ENCODE measurements at places on chromosomes 1 and 21.

- DNase-seq: no peak
Measured at GRCh38 chr21:26082549-26082948, 88.0 kb downstream of the APP start.

DNA sequence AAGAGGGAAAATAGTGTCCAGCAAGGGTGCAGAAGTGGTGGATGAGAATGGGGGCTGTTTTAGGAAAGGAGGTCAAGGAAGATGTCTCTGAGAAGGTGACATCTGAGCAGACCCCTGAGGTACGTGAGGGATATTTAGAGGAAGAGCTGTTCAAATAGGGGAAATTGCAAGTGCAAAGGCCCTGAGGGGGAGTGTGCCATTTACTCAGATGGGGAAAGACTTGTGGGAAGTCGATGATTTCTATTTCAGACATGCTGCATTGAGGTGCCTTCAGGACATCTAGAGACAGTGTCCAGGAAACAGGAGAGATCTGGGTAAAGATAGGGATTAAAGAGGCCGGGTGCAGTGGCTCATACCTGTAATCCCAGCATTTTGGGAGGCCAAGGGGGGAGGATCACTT lies 10.4 kb upstream of the ADGRB2 start:
- no peak for DNase-seq

DNA sequence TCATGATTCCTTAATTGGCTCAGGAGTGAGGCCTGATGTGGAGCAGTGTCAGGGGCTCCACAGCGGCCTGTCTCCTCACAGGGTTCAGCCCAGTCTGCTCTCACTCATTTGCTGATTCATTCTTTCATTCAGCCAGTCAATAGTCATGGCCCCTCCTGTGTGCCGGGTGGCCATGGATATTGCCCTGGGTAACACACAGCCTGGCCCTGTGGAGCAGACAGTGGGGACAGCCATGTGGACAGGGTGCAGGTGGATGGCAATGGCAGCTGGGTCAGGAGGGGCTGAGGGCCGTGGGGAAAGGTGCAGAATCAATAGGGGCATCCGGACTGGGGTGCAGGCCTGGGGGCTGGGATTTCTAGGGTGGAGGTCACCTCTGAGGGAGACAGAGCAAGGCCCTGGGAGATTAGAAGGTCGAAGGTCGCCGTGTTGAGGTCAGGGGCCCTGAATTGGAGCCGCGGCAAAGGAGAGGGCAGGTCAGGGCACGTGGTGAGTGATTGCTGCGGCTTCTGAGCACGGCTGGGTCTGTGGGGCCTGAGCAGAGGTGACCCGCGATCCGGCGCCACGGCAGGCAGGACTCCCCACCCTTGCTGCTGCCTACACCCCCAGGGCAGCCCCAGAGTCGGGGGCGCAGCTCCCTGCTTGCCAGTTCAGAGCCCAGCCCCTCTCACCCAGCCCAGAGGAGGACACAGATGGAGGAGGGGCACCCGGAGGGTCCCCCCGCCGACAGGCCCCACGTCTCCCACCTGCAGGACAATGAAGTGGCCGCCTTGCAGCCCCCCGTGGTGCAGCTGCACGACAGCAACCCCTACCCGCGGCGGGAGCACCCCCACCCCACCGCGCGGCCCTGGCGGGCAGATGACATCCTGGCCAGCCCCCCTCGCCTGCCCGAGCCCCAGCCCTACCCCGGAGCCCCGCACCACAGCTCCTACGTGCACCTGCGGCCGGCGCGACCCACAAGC lies 33.4 kb downstream of the SLC19A1 start:
- DNase-seq: no peak

DNA sequence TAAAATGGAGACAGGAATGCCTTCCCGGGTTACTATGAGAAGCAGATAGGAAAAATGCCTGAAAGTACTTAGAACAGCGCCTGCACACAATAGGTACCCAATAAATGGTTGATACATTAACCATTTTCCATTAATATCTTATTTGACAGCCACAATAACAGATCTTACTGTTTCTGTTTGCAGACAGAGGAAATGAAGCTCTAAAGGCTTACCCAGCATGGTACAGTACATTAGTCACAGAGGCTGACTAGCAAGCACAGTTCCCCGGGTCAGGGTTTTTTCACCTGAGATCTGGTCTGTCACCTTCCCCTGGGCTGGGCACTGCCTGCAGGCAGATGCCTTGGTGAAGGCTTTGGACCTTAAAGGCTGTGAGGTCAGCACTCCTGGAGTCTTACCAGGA lies 2.9 kb downstream of the TRIM63 start:
- DNase-seq: no peak

DNA sequence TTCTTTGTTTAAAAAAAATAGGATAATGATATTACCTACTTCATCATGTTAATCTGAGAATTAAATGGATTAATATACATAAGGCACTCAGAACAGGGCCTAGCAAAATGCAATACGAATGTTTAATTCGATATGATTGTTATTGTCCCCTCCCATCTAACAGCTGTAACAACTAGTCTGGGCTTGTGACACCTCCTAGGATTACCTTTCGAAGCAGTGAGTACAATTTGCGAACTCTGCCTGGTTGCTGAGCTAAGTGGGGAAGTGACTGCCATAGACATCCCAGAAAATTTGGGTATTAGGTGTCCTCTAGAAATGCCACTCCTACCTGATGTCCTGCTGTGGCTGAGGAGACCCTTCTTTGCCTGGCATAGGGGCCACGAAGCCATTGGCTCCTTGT lies 3.0 kb downstream of the RASSF5 start:
- no peak for DNase-seq

- peak; percentile 38 for DNase-seq
Measured at GRCh38 chr1:200279810-200280411, 129.9 kb downstream of the ZNF281 start.

DNA sequence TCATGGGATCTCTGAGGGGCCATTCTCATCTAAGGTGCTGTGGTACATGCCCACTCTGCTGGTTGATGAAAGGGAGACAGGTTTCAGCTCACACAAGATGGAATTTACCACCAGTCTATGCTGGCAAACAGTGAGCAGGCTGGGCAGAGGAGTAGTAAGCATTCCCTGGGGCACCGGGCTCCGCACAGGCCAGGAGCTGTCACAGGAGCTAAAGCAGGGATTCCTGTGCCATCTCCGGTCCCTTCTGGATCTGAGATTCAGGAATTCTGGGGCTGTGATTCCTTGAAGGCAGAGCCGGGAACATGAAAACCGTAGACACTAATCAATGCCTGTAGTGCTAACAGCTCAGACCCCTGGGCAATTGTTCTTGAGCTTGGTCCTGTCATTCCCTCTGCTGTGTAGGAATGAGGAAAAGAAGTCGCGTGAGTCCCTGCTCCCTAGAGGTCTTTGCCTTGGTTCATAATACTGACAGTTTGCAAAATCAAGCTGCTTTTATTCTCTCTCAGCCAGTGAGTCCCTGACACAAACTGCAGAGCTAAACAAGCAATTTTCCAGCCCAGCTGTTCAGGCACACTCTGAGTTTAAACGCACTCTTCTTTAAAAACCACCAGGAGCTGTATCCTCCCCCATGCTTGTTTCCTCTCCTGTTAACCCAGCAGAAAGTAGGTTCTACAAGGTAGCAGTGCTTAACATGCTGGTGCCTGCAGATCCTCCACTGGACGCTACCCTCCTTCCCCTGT lies 52.5 kb downstream of the MDM4 start:
- DNase-seq: no peak

DNA sequence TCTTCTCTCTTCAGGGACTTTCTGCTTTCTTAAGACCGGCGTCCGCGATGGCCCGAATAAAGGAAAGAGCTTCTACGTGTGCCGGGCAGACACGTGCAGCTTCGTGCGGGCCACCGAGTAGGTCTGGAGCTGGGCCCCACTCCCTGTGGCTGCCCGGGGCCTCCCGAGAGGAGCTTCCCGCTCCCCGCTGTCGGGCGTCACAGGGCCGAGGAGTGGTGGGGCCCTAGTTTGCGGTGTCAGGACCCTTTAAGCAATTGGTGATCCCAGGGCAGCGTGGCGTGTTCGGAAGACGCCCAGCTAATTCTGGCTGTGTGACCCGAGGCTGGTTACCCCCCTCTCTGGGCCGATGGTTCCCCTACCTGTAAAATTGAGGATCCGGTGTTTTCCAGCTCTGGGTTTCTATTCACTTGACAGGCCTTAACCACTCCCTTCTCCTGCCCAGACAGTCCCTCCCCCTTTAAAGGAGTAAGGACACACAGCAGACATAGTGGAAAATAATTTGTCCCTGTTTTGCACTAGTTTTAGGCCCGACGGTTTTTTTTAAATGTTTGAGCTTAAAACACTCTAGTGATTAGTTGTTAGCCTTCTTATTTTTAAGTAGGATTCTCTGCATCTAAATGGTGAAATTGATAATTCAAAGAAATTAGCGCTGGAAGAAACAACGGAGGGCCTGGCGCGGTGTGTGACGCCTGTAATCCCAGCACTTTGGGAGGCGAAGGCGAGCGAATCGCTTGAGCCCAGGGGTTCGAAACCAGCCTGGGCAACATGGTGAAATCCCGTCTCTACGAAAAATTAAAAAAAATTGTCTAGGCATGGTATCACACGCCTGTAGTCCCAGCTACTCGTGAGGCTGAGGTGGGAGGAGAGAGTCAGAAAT lies 553 bp downstream of the TTF2 start:
- no peak for DNase-seq

DNA sequence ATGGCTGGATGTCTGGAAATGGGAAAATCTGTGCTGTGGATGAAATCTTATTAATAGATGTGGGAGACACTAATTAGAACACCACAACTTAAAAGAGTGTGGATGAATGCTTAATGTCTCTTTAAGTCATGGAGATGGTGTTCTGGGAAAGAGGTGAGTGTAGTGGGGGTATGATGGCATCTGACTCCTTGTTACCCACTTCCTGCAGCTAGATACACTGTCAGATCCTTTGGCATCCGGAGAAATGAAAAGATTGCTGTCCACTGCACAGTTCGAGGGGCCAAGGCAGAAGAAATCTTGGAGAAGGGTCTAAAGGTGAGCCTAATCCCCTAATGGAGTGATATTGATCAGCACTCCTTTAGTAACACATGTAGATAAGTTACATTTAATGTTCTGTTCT lies 2.0 kb downstream of the RPL11 start:
- DNase-seq: no peak

- no peak for DNase-seq
Measured at GRCh38 chr1:191641420-191642260, 516.6 kb upstream of the RGS18 start.

GRCh38 chr1:200528858-200529606 lies 91.5 kb downstream of the KIF14 start:
- no peak for DNase-seq

DNA sequence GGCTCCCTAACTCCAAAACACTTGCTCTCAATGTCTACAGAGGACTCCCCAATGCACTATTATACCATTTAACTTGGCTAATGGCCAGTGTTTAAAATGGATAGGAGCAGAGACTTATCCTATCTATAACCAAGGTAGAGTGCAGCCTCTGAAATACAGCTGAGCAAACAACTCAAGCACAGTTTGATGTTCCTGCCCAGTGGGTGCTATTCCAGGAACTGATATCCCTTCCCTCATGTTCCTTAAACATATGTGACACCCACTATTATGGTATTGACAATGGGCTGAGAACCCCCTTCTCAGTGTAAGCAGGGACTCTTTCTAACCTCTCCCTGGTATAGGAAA lies 51.7 kb downstream of the SH3GLB1 start:
- no peak for DNase-seq

- DNase-seq: no peak
Measured at GRCh38 chr1:22709227-22709626, 1.4 kb upstream of the EPHB2 start.

DNA sequence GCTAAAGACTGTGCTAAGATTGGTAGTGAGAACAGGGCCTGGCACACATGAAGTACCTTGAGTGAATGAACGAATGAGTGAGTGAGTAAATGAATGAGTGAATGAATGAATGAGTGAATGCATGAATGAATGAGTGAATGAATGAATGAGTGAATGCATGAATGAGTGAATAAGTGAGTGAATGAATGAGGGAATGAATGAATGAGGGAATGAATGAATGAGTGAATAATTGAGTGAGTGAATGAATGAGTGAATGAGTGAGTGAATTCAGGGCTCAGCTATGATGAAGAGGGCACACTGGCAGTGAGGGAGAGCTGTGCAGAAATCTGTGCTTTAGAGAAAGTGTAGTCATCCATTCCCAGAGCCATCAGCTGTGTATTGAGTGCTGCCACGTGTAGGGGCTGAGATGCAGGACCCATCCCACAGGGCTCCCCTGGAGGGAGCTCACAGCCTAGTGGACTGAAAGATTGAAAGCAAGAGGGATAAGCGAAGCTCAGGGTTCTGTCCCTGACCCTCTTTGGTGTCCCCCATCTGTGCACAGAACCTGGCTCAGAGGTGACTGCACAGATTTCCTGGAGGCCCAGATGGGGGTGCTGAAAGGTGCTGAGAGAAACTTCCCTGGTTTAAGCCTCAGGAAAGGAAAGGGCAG lies 217.9 kb upstream of the VAMP3 start:
- no peak for DNase-seq

GRCh38 chr1:199550199-199551065 lies 477.1 kb upstream of the NR5A2 start:
- no peak for DNase-seq

- DNase-seq: no peak
Measured at GRCh38 chr21:29232530-29233255, 66.0 kb upstream of the BACH1 start.

DNA sequence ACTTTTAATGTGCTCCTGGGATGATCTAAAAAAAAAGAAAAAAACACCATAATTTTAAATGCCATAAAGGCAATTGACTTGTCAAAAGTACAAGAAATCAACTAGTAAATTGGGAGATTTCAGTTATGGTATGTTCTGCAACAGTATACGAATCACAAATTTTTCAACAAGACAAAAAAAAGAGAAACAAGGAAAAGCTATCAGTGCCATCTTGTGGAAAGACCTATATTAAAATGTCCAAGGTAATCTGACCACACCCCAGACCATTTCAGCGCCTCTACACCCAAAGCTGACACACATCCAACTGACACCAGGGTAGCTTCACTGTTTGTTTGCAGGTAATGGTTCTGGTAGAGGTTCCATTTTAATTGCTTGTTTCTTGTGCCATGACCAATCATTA lies 5.0 kb upstream of the DUSP23 start:
- no peak for DNase-seq

DNA sequence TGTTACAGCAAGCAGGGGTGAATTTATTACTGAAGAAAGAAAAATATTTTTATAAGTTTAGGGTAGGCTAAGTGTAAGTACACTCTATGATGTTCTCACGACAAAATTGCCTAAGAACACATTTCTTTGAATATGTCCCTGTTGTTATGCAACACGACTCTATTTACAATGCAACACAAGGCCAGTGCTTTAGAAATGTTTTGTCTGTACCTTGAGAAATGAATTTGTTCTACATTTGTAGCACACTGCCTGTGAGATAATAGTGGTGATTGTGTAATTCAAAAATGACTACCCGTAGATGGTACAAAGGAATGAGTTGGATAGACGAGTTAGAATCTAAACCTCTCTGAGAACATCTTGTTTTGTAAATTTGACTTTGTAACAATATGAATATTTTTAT lies 63.7 kb upstream of the IGSF5 start:
- no peak for DNase-seq

DNA sequence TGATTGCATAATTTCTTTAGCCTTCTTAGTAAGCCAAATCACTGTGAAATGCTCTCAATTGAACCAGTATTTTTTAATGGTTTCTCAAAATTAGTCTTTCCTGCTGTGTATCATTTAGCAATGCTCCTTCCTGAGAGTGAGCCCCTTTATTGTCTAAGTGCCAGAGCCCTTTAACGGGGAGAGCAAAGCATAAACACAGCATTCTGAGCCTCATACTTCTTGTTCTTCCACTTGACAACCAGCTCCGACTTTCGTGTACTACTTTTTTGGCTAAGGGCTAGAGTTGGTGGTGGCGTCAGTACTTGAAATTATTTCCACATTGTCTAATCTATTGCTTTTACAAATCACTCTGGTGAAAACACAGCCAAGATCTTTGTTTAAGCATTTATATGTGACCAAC lies 299.0 kb downstream of the TPR start:
- DNase-seq: no peak

- no peak for DNase-seq
Measured at GRCh38 chr1:231776010-231776756, 149.6 kb downstream of the DISC1 start.
